ENCODE measurements at places on chromosomes 1 and 21. TPM values are rescaled to one million over a fixed set of nuclear protein-coding genes. Genes with fewer than 3 reads are reported as not detected.

The BRDT gene
- total RNA-seq = not detected

The ZNF496 gene
- total RNA-seq = 91.8 TPM

The ARHGAP30 gene
- total RNA-seq = 0.07 TPM

The NUDT4B gene
- total RNA-seq = 25.3 TPM

The NCMAP gene
- total RNA-seq = 1.5 TPM

The ADGRB2 gene
- total RNA-seq = 2.6 TPM

The SNX7 gene
- total RNA-seq = 23.4 TPM

The DNAJC8 gene
- 78.9 TPM for total RNA-seq

The FPGT gene
- total RNA-seq = 10.3 TPM

The AKNAD1 gene
- not detected for total RNA-seq

The SYNC gene
- total RNA-seq = 2.7 TPM

The KLHDC8A gene
- 16.5 TPM for total RNA-seq

The TOR1AIP1 gene
- 49.2 TPM for total RNA-seq

The DNAJC6 gene
- 8.3 TPM for total RNA-seq

The HENMT1 gene
- total RNA-seq = 6.6 TPM

The CFHR2 gene
- total RNA-seq = not detected

The HJV gene
- not detected for total RNA-seq

The ADGRL2 gene
- total RNA-seq = 25.1 TPM

The OR2T33 gene
- not detected for total RNA-seq

The COL16A1 gene
- 10.8 TPM for total RNA-seq

The MAN1C1 gene
- 4.3 TPM for total RNA-seq

The CNR2 gene
- not detected for total RNA-seq

The NECTIN4 gene
- total RNA-seq = 13.6 TPM

The USP1 gene
- total RNA-seq = 26.4 TPM

The SH2D2A gene
- total RNA-seq = 2.3 TPM

The MTARC2 gene
- total RNA-seq = 8.9 TPM

The ATP1A2 gene
- total RNA-seq = 0.07 TPM

The CA6 gene
- not detected for total RNA-seq

The GJC2 gene
- total RNA-seq = 0.38 TPM

The NEGR1 gene
- 4.0 TPM for total RNA-seq

The DYNLT5 gene
- not detected for total RNA-seq

The RAB3B gene
- 35.9 TPM for total RNA-seq

The TNNI3K gene
- total RNA-seq = 1.4 TPM

The MFAP2 gene
- 64.0 TPM for total RNA-seq

The MLLT11 gene
- total RNA-seq = 26.4 TPM

The SPRR2B gene
- not detected for total RNA-seq

The OR2L2 gene
- not detected for total RNA-seq

The TEDDM1 gene
- not detected for total RNA-seq

The NR1I3 gene
- total RNA-seq = not detected

The RIPPLY3 gene
- total RNA-seq = 0.92 TPM
